Esophagus muscularis mucosa (tissue), 4 donors: ENCODE measurements at places on chromosomes 4 and X. TPM values are rescaled to one million over a fixed set of nuclear protein-coding genes. Genes with fewer than 3 reads are reported as not detected.

DNA sequence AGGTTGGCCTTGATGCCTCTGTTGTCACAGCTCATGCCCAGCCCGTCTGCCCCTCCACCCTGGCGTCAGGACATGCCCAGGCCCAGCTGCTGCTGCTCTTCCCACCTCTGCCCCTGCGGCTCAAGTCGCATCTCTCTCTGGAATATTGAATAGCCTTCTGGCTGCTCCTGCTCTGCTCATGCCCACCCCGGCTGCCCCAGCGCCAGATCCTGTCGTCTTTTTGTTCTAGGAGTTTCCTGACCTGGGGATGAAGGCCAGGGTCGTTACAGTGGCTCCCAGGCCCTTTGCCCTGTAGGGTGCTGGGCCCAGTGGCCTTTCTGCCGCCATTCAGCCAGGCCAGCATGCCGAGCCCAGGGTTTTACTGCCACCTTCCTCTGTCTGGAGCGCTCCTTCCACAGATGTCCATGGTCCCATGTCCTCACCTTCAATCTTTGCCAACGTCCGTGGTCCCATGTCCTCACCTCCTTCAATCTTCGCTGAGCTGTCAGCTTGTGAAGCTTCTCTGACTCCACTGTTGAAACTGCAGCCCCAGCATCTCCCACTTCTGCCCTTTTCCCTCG, 9.7 kb downstream of the MAEA start:
- peaks cover 24% of the 10 kb centered on the region for H3K4me1 ChIP-seq
- no peak overlapping the region for H3K27ac ChIP-seq
- H3K4me3 ChIP-seq: no peak overlapping the region
- peaks cover 50% of the 10 kb centered on the region for H3K36me3 ChIP-seq
- no peak for DNase-seq

GRCh38 chrX:108304210-108304609, 134.0 kb downstream of the COL4A6 start:
- no peaks in the 10 kb centered on the region for H3K36me3 ChIP-seq
- H3K27me3 ChIP-seq: no peaks in the 10 kb centered on the region
- H3K27ac ChIP-seq: peak overlapping the region; percentile 59

GRCh38 chr4:74408639-74409038, 36.3 kb upstream of the AREG start:
- H3K4me1 ChIP-seq: no peaks in the 10 kb centered on the region
- H3K4me3 ChIP-seq: no peak overlapping the region
- H3K36me3 ChIP-seq: no peaks in the 10 kb centered on the region
- H3K27me3 ChIP-seq: no peaks in the 10 kb centered on the region

TLR3 gene
- 2.5 TPM for total RNA-seq

- peaks cover 37% of the 10 kb centered on the region for H3K36me3 ChIP-seq
- no peaks in the 10 kb centered on the region for H3K4me1 ChIP-seq
- no peak overlapping the region for H3K4me3 ChIP-seq
- no peak for DNase-seq
Measured at GRCh38 chrX:2242326-2242725, 258.4 kb downstream of the DHRSX start.

NXF2 gene
- total RNA-seq: not detected

ZNF157 gene
- not detected for total RNA-seq

SSX2 gene
- total RNA-seq: not detected

- no peak overlapping the region for H3K4me3 ChIP-seq
- no peak overlapping the region for H3K27ac ChIP-seq
- DNase-seq: no peak
Measured at GRCh38 chr4:76772498-76773106, 125.3 kb downstream of the SOWAHB start.

DNA sequence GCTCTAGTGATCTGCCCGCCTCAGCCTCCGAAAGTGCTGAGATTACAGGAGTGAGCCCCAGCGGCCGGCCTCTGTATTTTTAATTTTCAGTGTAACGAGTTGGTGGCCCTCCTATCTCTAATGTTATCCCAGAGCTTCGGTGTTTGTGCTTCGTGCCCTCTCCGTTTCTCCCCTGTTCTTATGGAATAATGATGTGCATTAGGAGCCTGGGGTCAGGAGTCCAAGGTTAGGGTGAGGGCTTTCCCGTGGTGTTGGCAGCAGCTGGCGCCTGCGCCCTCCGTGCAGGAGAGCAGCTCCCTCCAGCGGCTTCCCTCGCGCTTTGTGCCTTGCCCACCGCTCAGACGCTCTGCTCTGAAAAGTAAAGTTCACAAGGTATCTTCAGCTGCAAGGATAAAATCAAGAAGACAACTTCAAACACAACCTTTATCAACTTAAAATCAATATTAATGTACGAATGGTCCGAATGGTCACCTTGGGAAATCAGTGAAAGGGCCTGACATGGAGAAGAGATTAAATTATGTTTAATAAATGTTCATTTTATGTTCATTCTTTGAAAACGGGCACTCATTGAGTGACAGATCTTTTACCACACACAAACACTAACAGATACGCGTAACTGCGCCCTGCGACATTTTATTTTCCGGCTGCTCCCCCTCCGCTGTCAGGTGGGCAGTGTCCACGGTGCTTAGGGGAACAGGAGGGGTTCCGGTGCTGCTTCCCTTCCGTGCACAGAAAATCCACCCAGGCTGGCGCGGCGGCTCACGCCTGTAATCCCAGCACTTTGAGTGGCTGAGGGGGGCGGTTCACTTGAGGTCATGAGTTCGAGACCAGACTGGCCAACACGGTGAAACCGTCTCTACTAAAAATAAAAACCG, 62.4 kb downstream of the TRAPPC11 start:
- DNase-seq: peak; percentile 83
- no peaks in the 10 kb centered on the region for H3K27me3 ChIP-seq
- peaks cover 9% of the 10 kb centered on the region for H3K4me1 ChIP-seq
- no peaks in the 10 kb centered on the region for H3K36me3 ChIP-seq
- peak overlapping the region; percentile 62 for H3K4me3 ChIP-seq
- H3K27ac ChIP-seq: no peak overlapping the region

GRCh38 chrX:104376937-104377336, 122.2 kb upstream of the ESX1 start:
- no peak overlapping the region for H3K27ac ChIP-seq
- no peaks in the 10 kb centered on the region for H3K36me3 ChIP-seq
- no peaks in the 10 kb centered on the region for H3K27me3 ChIP-seq
- H3K4me1 ChIP-seq: no peaks in the 10 kb centered on the region
- no peak overlapping the region for H3K4me3 ChIP-seq

GRCh38 chrX:136220951-136221350, 30.2 kb downstream of the MAP7D3 start:
- H3K27me3 ChIP-seq: no peaks in the 10 kb centered on the region
- DNase-seq: no peak
- peaks cover 54% of the 10 kb centered on the region for H3K36me3 ChIP-seq
- H3K4me1 ChIP-seq: no peaks in the 10 kb centered on the region
- no peak overlapping the region for H3K27ac ChIP-seq

DNA sequence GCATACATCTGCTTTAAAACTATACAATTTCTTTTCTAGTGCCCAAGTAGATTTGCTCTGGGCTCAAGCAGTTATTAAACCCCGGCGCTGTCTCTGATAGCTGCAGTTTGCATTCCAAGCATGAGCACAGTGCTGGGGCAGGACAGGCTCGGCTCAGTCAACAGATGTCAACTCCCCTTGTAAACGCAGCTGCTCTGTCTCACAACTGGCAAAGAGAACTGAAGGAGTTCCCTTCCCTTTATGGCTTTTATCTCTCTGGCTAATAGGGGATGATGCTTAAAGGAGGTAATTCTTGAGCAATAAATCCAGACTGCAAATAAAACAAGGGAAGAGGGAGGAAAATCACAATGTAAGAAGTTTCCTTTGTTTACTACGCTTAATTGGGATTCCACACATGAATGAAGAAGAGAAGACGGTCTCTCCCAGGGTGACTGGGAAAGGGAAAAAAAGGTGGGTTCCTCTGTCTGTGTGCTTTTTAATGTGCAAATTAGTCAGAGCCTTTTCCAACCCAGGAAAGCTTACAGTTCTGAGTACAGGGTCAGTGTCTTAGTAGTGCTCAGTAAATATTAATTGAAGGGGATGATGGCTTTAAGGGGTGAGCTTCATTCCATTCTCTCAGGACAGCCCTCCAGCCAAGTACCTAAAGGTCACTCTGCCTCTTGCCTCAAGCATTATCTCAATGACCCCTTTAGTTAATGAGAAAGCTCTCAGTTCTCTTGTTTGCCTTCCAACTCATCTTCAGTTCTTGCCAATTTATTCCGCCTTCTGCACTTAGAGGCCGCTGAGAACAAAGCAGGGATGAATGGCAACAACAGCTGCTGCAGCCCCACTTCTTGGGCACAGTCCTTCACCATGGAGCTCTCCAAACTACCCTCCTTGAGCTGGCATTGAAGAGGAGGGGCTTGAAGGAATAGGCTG, 155.7 kb upstream of the JADE1 start:
- DNase-seq: no peak
- H3K4me1 ChIP-seq: peaks cover 48% of the 10 kb centered on the region
- H3K4me3 ChIP-seq: peak overlapping the region; percentile 30
- H3K27me3 ChIP-seq: no peaks in the 10 kb centered on the region
- H3K27ac ChIP-seq: peak overlapping the region; percentile 74
- no peaks in the 10 kb centered on the region for H3K36me3 ChIP-seq

DNA sequence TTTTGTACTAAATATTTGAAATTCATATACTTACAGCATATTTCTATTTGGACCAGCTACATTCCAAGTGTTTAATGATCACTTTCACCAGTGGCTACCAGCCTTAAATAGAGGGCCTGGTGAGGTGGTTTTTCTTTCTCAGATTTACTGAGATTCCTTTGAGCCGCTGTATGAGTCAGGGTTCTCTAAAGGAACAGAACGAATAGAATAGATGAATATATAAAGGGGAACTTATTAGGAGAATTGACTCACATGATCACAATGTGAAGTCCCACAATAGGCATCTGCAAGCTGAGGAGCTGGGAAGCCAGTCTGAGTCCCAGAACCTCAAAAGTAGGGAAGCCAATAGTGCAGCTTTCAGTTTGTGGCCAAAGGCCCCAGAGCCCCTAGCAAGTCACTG, 146.2 kb upstream of the TLL1 start:
- no peak for DNase-seq
- H3K27me3 ChIP-seq: no peaks in the 10 kb centered on the region
- no peak overlapping the region for H3K4me3 ChIP-seq
- no peaks in the 10 kb centered on the region for H3K36me3 ChIP-seq

ARHGAP24 gene
- 21.2 TPM for total RNA-seq

GRCh38 chrX:111003118-111003517, 92.9 kb upstream of the PAK3 start:
- H3K4me1 ChIP-seq: no peaks in the 10 kb centered on the region
- H3K27me3 ChIP-seq: no peaks in the 10 kb centered on the region
- H3K36me3 ChIP-seq: no peaks in the 10 kb centered on the region
- DNase-seq: no peak
- no peak overlapping the region for H3K4me3 ChIP-seq

DUX4 gene
- not detected for total RNA-seq

RAB41 gene
- total RNA-seq: not detected

DNA sequence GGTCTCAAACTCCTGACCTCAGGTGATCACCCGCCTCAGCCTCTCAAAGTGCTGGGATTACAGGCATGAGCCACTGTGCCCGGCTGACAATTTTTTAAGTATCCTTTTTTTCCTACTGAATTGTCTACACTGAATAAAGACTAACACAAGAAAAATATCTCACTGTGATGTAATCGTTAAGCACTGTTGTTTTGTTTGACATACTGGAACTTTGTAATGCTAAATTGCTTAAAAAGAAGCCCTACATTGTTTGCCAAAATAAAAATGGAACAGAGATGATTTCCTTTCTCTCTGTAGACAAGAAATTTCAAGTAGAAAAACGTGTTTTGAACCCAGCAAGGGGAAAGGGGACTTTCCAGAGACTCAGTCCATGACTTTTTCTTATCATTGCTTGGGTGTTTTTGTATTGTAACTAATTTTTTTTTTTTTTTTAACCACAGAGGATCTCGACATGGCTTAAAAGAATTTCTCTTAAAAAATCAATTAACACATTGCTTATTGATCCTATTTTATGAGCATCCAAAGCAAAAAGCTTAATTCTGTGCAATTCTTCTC, 74.9 kb downstream of the TMEM156 start:
- no peak for DNase-seq
- H3K4me1 ChIP-seq: peaks cover 29% of the 10 kb centered on the region
- peak overlapping the region; percentile 17 for H3K27ac ChIP-seq
- no peak overlapping the region for H3K4me3 ChIP-seq
- H3K36me3 ChIP-seq: no peaks in the 10 kb centered on the region
- no peaks in the 10 kb centered on the region for H3K27me3 ChIP-seq

ARHGAP10 gene
- 192 TPM for total RNA-seq

GRCh38 chr4:75821216-75821615, 81.0 kb downstream of the PPEF2 start:
- H3K27me3 ChIP-seq: no peaks in the 10 kb centered on the region
- no peaks in the 10 kb centered on the region for H3K36me3 ChIP-seq
- H3K4me3 ChIP-seq: no peak overlapping the region
- no peak for DNase-seq

GRCh38 chrX:64976673-64977040, 407 bp upstream of the ZC4H2 start:
- H3K4me3 ChIP-seq: peak overlapping the region; percentile 56
- no peaks in the 10 kb centered on the region for H3K27me3 ChIP-seq
- no peak for DNase-seq

RHOXF1 gene
- not detected for total RNA-seq

HERC5 gene
- total RNA-seq: 4.0 TPM

SNX25 gene
- total RNA-seq: 19.9 TPM

PLK4 gene
- 0.78 TPM for total RNA-seq

DNA sequence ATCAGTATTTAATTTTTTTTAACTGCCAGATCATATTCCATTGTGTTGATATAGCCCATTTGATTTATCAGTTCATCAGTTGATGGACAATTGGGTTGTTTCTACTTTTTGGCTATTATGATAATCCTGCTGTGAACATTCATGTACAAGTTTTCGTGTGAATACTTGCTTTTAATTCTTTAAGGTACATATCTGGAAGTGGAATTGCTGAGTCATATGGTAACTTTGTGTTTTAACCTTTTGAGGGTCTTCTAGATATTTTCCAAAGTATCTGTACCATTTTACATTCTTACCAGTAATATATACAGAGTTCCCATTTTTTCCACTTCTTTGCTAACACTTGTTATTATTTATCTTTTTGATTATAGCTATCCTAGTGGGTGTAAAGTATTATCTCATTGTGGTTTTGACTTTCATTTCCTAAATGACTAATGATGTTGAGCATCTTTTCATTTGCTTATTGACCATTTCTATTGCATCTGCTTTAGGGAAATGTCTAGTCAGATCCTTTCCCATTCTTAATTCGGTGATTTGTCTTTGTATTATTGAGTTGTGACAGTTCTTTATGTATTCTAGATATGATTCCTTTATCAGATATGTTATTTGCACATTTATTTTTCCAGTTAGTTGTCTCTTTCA, 75.2 kb upstream of the NUDT6 start:
- H3K27me3 ChIP-seq: no peaks in the 10 kb centered on the region
- no peak overlapping the region for H3K4me3 ChIP-seq
- H3K36me3 ChIP-seq: no peaks in the 10 kb centered on the region
- DNase-seq: no peak

- H3K4me3 ChIP-seq: no peak overlapping the region
- H3K36me3 ChIP-seq: no peaks in the 10 kb centered on the region
- no peaks in the 10 kb centered on the region for H3K27me3 ChIP-seq
Measured at GRCh38 chr4:120865985-120866384, 56.5 kb downstream of the PRDM5 start.
